NCI-H526 (cell line): ENCODE measurements at places on chromosomes 2 and 18.

DNA sequence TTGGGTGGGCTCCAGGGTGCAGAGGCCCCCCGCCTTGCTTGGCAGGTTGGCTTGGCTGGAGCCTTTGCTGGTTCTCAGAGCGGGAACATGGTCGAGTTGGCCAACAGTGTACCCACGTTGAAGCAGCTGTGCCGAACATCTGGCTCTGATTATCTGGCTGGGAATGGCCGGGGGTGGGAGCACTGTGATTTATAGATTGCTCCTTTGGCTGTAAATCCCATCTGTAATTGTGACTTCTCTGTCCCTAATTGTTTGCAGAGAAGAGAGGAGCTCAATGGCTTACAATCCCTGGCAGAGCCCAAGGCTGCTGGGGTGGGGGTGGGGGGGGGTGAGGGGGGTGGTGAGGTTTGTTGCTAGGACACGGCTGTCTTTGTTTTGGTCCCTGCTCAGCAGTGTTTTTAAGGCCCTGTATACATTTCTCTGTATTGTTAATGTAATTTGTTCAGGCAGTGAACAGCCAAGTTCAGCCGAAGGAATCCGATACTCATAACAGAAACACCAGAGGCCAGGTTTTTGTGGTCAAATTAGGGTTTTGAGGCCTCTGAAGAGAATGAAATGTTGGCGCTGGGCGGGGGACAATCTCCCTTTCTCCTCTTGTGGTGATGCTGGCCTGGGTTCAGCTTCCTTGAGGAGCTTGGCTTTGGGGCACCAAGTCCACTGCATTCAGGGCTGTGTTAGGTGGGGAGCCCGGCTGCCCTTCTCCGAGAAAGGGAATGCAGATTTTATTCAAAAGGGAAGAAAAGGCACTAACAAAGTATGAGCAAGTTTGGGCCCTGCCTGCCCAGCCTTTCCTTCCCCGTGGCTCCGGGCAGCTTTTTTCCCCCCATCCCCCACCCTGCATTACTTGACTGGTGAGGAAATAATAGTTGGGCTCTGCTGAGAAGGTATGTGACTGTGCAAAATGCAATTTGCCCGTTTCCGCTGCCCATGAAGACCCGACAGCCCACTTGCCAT lies 82.5 kb downstream of the TCF7L1 start:
- DNase-seq, result no peak

DNA sequence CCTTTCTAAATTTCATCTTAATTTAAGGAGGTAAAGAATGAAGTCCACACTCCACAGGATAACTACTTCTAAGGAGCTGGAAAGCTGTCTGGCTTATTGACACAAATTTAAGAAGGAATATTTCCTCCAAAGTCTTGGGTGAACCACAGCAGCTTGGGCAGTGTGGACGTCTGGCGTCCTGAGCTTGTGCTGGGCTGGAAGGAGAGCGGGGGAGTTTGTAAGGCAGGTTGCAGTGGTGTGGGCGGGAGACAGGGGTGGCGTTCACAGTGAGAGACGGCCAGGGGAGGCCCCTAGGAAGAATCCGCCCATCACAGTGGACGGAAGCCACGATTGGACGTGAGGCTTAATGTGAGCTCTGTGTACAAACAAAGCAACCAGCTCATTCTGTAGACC lies 25.7 kb downstream of the ADI1 start:
- DNase-seq, result peak; percentile 13

GRCh38 chr18:64380117-64380516 lies 231.2 kb upstream of the LINC00305 start:
- DNase-seq, result no peak

- no peak for DNase-seq
These were observed 36.2 kb downstream of the THADA start for GRCh38 chr2:43559391-43560230.

GRCh38 chr2:105038383-105039061 lies 653 bp downstream of the MRPS9 start:
- no peak for DNase-seq

GRCh38 chr2:201942531-201942930 lies 91.1 kb upstream of the FZD7 start:
- no peak for DNase-seq
